ENCODE measurements at places on chromosomes 1 and 21. TPM values are rescaled to one million over a fixed set of nuclear protein-coding genes. Genes with fewer than 3 reads are reported as not detected.

Gene SLFNL1
- total RNA-seq, result not detected

Gene TMCO2
- not detected for total RNA-seq

Gene UTS2
- not detected for total RNA-seq

Gene TRAPPC3
- total RNA-seq, result 89.3 TPM

Gene PPM1J
- total RNA-seq, result 0.75 TPM

Gene FCGR1A
- not detected for total RNA-seq

Gene PTGFR
- not detected for total RNA-seq

Gene ZP4
- total RNA-seq, result not detected

Gene MRPS14
- 24.4 TPM for total RNA-seq

Gene TMEM51
- total RNA-seq, result 28.6 TPM

Gene ADAMTSL4
- total RNA-seq, result 6.8 TPM

Gene CYP4B1
- 0.16 TPM for total RNA-seq

Gene ZMYM4
- total RNA-seq, result 11.1 TPM

Gene OR2M3
- total RNA-seq, result not detected

Gene MAN1C1
- 0.30 TPM for total RNA-seq

Gene RGS4
- not detected for total RNA-seq

Gene ADAMTS5
- total RNA-seq, result not detected

Gene SNX7
- total RNA-seq, result 27.3 TPM

Gene TMPRSS3
- total RNA-seq, result 0.57 TPM

Gene GUCA2A
- total RNA-seq, result not detected

Gene PTBP2
- total RNA-seq, result 6.3 TPM

Gene PBX1
- 15.9 TPM for total RNA-seq

Gene TCHH
- total RNA-seq, result 0.31 TPM

Gene ABCA4
- 0.12 TPM for total RNA-seq

Gene TMEM52
- total RNA-seq, result 0.30 TPM

Gene HCRTR1
- total RNA-seq, result not detected

Gene NTNG1
- not detected for total RNA-seq

Gene A3GALT2
- not detected for total RNA-seq

Gene PLA2G2A
- total RNA-seq, result not detected

Gene BEST4
- 0.42 TPM for total RNA-seq

Gene RXFP4
- total RNA-seq, result not detected

Gene SMPDL3B
- 1.2 TPM for total RNA-seq

Gene SH2D1B
- total RNA-seq, result 0.13 TPM

Gene NR5A2
- total RNA-seq, result 3.8 TPM

Gene RGS13
- total RNA-seq, result not detected

Gene STXBP3
- 17.3 TPM for total RNA-seq

Gene LMX1A
- total RNA-seq, result not detected

Gene CHI3L1
- total RNA-seq, result not detected

Gene OVAAL
- not detected for total RNA-seq

Gene S100A11
- 1,940 TPM for total RNA-seq

Gene CFHR1
- total RNA-seq, result 0.23 TPM

Gene MSH4
- total RNA-seq, result not detected

Gene IL6R
- total RNA-seq, result 27.2 TPM

Gene SELL
- 0.24 TPM for total RNA-seq

Gene C1orf53
- total RNA-seq, result 7.9 TPM

Gene PLPP3
- total RNA-seq, result 30.4 TPM
